ENCODE measurements at places on chromosomes 1 and 21.

DNA sequence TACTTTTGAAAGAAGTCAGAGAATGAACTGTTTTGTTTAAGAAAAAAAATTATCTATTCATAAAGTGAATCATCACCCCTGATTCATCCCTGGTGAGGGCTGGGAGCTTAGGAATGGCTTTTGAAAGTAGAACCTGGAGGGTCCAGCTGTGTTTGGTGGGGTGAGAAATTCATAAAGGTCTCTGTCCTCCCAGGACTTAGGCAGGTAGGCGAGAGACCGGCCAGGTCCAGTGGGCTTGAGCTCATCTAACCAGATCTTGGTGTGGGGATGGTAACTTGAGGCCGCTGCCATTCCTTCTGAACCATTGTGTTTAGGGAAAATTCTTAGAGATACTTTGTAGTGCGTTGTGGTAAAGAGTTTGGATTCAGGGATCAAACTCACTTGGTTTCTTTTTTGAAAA is 156.8 kb upstream of the TNR start:
- DNase-seq: no peak

DNA sequence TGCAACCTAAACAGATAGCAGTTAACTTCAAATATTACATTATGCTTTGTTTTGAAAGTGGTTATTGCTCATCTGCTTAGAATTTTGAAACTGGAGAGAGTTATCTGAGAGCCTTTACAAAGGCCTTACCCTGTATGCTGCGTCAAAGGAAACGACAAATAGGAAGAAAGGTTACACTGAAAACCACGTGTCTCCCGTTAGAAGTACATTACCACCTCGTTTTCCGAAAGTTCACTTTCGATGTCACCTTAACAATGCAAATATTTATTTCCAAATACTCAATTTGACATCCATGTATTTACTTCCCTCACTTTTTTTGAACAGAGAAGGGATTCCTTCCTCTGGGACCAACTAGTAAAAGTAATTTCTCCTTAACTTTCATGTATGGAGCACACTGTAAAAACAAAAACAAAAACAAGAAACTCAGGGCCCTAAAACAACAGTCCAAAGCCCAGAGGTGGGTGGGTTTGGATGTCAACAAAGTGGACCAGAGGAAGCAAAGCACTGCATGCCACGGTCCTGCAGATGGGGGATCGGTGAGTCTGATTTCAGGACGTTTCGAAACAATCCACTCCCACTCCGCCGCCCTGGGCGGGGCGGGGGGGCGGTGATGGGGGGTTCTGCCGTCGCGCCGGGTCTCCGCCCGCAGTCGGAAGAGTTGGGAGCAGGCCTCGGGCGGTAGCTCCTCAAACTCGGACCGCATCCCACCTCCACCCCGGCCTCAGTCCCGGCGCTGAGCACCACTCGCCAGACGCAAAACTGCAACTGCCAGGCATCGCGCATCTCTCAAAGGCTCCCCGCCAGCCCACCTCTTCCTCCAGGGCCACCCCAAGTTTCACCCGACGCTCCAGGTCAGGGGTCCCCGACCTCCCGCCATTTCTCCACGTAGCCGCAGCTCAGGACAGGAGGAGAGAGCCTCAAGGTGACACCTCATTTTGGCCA is 841 bp downstream of the ADSS2 start:
- DNase-seq: no peak

- DNase-seq: no peak
Measured at GRCh38 chr1:227945891-227946623, 1.7 kb downstream of the WNT9A start.

DNA sequence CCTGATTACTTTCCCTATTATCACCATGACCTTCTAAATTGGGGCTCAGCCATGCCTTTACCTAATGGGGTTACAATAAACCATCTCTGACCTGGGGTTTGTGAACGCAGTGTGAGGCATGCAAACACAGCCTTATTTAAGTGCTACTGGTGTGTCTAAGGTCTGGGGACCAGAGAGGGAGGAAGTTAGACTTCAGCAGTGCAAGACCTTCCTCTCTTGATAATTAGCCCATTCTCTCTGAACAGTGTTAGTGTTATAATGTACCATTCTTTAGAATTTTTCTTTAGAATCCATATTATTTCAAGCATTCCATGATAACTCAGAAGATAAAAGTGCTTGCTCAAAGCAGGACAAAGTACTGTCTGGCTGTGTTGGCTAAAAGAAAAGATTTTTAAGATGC is 10.5 kb upstream of the LRRC8D start:
- no peak for DNase-seq
